ENCODE measurements at places on chromosomes 5 and 9.

GRCh38 chr9:119934497-119934896 is 565.3 kb upstream of the BRINP1 start:
- DNase-seq: no peak

- DNase-seq: peak; percentile 53
Observed at GRCh38 chr9:96567203-96567700, 52.4 kb downstream of the CDC14B start.

DNA sequence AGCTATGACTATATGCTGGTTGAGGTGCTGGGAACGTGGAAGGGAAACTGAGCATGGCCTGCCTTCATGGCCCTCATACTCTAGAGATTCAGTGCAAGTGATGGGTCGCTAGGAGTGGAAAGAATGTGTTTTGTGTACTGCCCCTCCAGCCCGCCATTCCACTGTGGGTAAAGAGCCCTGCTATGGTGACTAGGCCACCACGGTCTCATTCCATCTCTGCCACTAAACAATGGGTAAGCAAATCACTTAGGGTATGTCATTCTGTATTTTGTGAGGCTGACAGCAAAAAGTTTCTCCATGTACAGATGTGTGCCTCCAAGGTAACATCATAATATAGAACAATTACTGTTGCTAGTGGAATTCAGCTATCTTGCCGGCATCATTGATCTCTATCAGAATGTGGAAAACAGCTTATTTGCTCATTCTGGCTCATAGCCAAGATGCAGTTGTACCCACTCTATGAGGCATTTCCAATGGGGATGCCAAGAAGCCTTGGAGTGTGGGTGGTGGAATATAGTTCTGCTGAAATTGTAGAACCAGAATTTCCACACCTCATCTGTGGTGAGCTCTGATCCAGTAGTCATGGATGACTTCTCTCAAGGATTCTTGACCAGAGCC is 12.5 kb downstream of the SMARCA2 start:
- no peak for DNase-seq

DNA sequence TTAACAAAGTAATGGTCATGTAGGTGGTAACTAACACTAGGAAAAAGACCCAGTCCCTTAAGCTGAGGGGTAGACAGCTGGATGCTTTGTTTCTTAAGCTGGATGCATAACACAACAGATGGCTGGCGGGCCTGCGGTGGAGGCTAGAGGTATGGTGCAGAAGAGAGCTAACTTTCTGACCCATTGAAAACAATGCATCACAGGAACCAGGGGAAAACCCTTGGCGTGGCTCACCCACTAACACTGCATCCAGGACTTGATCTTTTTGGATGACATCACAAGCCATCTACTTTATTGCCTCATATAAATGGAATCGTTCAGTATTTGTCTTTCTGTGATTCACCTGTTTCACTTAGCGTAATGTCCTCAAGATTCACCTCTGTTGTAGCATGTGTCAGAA is 138.7 kb downstream of the AUH start:
- DNase-seq: no peak

- no peak for DNase-seq
Observed at GRCh38 chr5:57989378-57989777, 470.5 kb downstream of the PLK2 start.

GRCh38 chr9:127937056-127937387 is 632 bp downstream of the DPM2 start:
- DNase-seq: no peak
